ENCODE measurements at places on chromosomes 5 and 9. TPM values are rescaled to one million over a fixed set of nuclear protein-coding genes. Genes with fewer than 3 reads are reported as not detected.

GRCh38 chr5:150404941-150405816 is 7.5 kb downstream of the CD74 start:
- DNase-seq, result no peak

GRCh38 chr5:105508519-105508918 is 1945.9 kb upstream of the NUDT12 start:
- DNase-seq, result peak; percentile 24

DNA sequence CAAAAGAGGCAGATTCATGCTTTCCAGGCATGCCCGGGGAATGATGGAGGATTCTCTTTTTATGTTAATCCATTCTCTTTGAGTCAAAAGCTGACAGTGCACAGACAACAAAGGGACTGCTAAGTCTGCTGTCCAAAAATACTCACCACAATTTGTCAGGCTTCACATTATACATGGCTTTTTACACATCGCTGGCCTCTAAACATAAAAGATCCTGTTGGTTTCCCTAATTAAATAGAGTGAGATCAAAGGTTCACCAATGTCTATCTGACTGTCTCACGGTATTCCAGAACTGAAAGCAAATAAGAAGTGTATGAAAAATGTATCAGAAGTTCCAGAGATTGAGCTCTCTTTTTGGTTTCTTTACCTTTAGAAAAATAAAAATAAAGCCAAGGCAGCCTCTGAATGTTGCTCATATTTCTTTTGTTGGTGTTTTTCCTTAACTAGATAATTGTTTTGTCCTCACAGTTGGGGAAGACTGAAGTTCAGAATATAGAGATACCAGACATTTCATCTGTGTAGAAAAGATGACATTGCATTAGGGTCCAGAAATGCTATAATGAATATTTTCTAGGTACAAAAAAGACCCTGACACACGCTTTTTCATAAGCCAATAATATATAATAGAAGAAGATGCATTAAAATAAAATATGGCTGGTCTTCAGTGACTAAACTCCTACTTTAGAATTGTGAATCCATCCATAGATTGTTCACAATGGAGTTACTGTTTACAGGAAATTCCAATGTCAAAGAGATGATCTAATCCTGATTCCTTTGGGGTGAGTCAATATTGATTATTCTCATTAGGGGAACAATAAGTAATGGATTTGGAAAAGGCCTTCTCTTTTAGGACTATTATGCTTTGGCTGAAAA is 688.2 kb upstream of the CDH6 start:
- DNase-seq, result peak; percentile 13

DNA sequence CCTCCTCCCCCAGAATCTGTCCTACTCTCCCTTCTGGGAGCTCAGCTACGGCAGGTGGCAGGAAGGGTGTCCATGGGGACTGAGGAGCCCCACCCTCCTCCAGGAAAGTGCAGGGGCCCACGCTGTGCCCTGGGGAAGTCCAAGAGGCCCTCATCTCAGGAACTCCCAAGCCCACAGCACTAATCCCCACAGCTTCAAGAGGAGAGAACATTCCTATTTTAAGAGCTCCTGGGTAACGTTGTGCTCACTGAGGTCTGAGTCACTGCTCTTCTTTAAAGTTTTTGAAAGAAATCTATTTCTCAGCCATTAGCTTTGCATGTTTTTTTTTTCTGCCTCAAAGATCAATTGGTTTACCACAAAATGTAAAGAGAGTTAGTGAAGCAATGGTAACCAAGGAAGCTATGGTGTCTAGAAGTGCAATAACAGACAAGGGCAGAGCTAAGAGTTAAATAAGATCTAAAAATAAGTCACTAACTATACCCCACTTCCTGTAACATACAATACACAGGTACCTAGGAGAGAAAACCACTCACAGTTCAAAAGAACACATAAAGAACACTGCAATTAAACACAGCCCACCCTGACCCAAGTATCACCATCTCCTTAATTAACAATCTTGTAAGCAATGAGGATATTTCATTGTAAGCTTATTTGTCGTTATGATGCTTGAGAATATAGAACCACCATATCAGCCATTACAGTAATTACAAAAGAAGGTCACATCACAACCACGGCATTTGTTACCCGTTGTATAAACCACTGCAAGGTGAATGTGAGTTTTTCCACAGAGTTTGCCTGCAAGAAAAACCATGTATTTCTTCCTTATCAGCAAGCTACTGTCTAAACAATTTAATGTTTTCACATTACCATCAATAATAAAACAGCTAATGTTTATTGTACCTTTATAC is 382.3 kb upstream of the SLC30A5 start:
- DNase-seq, result no peak

PCDHB6 gene
- total RNA-seq, result 0.22 TPM

- DNase-seq, result no peak
Observed at GRCh38 chr9:107518037-107518807, 28.7 kb upstream of the KLF4 start.

SH3RF2 gene
- 29.6 TPM for total RNA-seq

DNA sequence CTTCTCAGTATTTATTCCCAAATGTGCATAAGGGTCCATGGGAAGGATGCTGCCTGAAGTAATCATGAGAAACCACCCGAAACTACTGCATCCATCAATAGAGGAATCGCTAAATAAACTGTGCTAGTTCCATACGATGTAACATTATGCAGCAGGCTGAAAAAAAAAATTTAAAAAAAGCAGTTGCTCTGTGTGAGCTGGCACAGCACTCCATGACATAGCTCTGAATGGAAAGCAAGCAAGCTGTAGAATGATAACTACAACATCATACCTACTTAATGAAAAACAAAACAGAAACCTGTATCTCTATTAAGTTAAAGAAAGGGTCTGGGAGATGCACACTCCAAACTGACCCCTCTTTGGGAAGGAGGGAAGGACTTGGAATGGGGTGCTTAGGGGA is 49.3 kb downstream of the SHB start:
- no peak for DNase-seq

GRCh38 chr9:21828853-21829410 is 26.5 kb downstream of the MTAP start:
- no peak for DNase-seq

DNA sequence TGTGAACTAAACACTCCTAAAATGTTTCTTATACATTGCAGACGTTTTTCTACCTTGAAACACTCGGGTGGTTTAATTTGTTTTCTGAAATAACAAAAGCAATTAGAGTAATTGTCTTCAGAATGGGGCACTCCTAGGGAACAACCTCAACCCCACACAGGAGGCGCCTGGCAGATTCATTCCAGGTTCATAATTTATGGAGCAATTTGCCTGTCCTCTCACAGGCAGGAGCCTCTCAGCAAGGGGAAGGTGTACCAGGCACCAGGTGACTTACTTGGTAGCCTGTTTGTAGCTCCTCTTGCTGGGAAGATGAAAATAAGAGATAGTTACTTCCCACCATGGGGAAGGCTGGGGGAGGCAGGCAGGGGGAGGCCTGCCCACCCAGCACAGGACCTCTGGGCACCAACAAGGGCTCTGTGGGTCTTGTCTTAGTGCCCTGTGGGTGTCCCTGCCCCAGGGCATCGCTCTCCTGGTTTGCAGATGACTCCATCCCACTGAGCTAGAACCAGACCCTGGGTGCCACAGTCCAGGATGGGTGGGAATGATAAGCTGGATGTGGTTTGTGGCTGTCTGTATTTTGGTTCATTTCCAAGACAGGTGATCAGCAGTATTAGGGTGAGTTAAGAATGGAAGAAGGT is 144.4 kb downstream of the FSTL4 start:
- DNase-seq, result no peak

PRRX2 gene
- total RNA-seq, result not detected

DNA sequence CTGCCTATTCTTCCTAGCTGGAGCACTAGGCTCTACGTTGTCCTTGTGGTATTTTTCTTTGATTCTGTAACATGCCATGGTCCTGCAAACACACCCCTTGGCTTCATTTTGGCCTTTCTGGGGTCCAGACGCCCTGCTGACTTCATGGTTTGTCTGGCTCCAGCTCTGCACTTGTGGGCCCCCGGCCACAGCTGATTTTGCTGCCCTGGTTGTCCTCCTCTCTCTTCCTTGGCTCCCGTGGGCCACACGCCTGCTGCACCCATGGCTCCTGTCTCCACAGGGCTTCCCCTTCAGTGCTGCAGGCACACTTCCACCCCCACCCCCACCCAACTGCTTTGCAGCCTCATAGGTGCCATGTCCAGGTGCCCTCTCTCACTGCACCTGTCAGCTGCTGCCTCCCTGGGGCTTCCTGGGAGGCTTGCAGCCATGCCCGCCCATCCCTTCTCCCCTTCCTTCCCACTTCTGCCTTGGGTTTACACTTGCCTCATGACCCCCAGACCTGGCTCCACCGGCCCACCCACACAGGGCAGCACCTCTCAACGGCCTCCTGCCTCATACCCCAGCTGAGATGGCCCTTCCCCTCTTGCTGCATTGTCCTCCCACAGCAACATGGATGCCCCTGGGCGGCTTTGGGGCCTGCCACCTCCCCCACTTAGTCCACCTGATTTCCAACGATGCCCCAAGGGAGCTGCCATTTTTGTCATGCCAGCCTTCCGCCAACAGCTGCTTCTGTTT is 25.6 kb downstream of the SLC6A3 start:
- no peak for DNase-seq

MAP3K1 gene
- total RNA-seq, result 7.9 TPM

GRCh38 chr9:134492281-134492691 is 149.3 kb upstream of the COL5A1 start:
- no peak for DNase-seq

GRCh38 chr9:77587042-77587441 is 61.1 kb downstream of the GNA14 start:
- no peak for DNase-seq

DNA sequence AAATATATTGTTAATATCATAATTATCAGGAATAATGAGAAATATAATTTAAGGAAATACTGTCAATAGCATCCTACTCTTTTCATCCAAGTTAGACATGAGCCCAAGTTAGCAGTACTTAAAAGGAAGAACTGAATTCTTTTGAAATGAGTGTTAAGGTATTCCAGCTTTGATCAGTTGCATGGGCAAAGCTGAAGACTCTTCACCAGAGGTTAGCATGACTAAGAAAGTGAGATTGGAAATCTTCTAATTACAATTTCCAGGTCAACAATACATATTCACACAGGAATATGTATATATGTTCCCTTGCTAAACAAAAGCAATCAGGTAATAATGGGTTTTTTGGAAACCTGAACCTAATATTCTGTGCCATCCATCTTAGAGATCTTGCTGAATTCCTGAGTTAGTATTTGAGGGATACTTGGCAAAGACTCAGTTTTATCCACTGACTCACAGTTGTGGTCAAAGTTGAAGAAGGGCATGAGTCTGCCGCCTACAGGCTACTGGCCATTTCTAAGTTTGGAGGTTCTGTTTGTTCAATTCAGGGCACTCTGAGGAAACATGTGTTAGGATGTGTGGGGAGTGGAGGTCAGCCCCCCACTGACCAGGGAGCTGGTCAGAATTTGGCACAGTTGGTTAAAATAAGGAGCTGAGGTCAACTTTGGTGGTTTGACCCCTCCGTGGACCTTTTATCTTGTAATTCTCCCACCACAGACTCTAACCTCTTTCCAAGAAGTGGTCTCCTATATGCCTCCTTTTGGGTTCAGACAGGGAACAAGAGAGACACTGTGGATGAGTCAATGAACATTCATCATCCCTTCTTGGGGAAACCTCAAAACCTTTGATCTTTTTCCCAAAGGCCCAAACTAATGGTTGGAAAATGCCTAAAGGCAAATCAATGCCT is 118.3 kb downstream of the PIK3R1 start:
- peak; percentile 93 for DNase-seq

DNA sequence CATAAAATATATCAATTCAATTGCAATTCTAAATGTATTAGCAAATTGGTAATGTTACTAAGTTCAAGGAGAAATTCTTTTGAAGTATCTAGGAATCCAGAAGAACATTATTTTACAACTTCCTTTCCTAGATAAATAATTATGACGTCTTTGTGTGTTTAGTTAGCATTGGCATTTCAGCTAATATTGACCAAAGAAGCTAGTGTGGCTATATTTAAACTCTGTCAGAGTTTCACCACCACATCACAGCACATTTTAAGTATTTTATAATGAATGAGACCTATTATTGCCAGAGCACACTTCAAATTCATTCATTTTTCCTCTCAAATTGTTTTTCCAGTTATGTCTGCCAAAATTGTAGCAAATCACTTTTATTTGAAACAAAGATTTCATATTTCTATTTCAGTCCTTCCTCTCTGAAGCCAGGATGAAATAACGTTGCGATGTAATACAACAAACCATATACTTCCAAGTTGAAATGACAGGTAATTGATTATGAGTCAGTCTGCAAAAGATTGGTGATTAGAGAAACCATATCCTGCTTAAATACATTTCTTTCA is 18.9 kb downstream of the PLK2 start:
- no peak for DNase-seq

GRCh38 chr5:174501461-174502069 is 222.8 kb upstream of the MSX2 start:
- DNase-seq, result peak; percentile 90

GRCh38 chr5:24643156-24643555 is 1.6 kb downstream of the CDH10 start:
- no peak for DNase-seq

GRCh38 chr9:118215549-118215948 is 511.3 kb downstream of the TLR4 start:
- no peak for DNase-seq

POLK gene
- total RNA-seq, result 34.9 TPM

BTNL8 gene
- total RNA-seq, result not detected

GRCh38 chr5:151490627-151491026 is 43.2 kb downstream of the SLC36A1 start:
- DNase-seq, result no peak

IRX2 gene
- 35.4 TPM for total RNA-seq

DNA sequence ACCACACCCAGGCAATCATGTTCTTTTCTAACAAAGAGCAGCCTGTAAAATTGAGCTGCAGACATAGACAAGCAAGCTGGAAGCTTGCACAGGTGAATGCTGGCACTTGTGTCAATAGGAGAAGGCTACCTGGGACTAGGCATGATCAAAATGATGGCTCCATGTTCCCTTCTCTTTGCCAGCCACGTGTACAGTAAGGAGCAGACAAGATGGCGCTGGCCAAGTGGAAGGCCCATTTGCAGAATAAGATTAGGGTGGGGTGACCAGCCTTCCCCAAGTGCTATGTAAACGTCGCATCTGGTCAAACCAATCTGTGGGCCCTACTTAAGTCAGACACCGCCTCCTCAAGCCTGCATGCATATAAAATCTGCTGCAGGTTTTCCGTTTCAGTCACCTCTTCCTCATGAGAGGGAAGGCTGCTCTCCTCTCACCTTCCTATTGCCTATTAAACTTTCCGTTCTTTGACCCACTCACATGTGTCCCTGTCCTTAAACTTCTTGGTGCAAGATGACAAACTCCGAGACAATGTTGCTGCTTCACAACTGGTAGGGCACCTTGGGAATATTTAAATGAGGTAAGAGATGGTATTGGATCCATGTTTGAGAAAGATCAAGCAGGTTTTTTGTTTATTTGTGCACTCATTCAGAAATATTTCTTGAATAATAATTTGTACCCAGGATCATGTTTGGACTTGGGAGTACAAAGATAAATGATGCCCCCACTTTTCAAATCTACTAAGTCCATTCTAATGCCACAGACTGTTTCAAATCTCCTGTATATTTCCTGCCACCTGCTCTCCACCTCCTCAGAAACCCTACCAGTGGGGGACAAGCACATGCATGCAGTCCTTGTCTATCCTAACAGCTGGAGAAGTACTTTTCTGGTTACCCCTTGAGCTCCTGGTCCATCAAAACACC is 30.7 kb upstream of the TGFBR1 start:
- DNase-seq, result no peak
